ENCODE measurements at places on chromosomes 11 and 22. TPM values are rescaled to one million over a fixed set of nuclear protein-coding genes. Genes with fewer than 3 reads are reported as not detected.

KCNQ1OT1 gene
- total RNA-seq: 17.2 TPM

UBASH3B gene
- 25.7 TPM for total RNA-seq

GAB4 gene
- total RNA-seq: not detected

TOP3B gene
- total RNA-seq: 49.1 TPM

KDM4E gene
- total RNA-seq: not detected

FOLR1 gene
- not detected for total RNA-seq

MMP13 gene
- total RNA-seq: not detected

SHISA8 gene
- not detected for total RNA-seq

APLNR gene
- 6.9 TPM for total RNA-seq

OR8G5 gene
- not detected for total RNA-seq
